ENCODE measurements at places on chromosomes 2 and 18. TPM values are rescaled to one million over a fixed set of nuclear protein-coding genes. Genes with fewer than 3 reads are reported as not detected.

DNA sequence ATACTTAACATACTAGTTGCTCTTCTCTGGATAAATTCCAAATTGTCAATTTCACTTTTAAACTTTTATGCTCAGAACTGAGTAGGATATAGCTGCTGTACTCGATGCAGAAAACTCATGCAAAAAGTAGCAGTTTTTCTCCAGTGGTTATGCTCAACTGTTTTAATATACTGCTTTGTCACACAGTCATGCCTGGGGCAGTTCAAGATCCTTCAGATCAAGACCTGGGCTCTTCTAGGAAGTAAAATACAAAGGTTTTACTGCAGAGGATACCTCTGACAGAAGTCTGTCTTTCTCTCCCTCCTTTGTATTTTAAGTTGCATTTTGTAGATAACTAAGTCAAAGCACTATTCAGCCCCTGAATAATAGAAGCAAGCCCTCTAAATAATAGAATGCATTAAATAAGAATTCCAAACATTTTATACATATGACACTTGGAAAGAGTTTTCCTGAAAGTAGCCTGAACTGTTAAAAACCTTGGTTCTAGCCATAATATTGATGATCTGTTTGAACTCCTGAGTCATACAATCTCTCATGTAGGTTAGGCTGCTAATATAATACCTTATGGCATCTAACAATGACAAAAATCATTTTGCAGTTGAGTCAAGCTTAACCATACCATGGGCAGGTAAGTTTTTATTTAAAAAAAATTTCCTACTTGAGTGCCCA lies 183.3 kb upstream of the TRIB2 start:
- H3K36me3 ChIP-seq, result no peaks in the 10 kb centered on the region
- no peak overlapping the region for H3K4me3 ChIP-seq
- no peak for DNase-seq
- H3K27ac ChIP-seq, result no peak overlapping the region
- H3K27me3 ChIP-seq, result no peaks in the 10 kb centered on the region

DNA sequence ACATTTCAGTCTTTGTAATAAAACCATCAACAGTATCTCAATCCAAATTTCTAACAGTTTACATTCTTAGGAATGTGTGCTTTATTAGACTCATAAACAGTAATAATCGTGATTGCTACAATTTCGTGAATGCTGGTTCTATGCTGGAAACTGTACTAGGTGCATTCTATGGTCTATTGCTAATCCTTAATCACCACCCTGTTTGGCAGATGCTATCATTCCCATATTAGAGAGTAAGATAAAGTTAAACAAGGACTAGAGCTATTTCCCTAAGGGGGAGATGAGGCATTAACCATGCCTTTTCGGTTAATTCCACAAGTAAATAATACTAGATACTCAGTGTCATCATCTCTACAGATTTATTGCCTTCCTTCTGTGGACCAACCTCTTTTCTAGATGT lies 244.0 kb downstream of the PAX3 start:
- H3K4me3 ChIP-seq, result no peak overlapping the region
- H3K4me1 ChIP-seq, result no peaks in the 10 kb centered on the region
- H3K27ac ChIP-seq, result no peak overlapping the region
- no peaks in the 10 kb centered on the region for H3K36me3 ChIP-seq

- no peaks in the 10 kb centered on the region for H3K4me1 ChIP-seq
- no peaks in the 10 kb centered on the region for H3K36me3 ChIP-seq
- H3K27ac ChIP-seq, result no peak overlapping the region
- no peak overlapping the region for H3K4me3 ChIP-seq
Observed at GRCh38 chr18:37336568-37337285, 228.9 kb downstream of the CELF4 start.

DNA sequence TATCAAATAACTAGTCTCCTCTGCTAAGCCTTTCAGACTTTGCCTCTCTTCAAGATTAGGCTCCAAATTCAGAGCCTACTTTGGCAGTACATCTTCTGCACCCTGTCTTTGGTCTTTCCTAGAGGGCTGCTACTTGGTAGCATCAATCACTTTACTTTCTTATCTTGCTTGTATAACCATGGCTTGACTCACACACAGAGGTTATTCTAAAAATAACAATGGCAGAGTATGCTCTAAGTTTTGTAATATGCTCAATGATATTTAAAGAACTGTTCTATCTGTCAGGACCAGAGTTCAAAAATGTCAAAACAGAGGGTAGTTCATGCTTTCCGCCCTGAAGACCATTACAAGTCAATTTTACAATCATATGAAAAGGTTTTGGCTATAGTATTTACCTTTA lies 27.7 kb downstream of the THOC1 start:
- no peak for DNase-seq
- peaks cover 5% of the 10 kb centered on the region for H3K4me1 ChIP-seq
- H3K4me3 ChIP-seq, result no peak overlapping the region
- H3K27ac ChIP-seq, result no peak overlapping the region
- H3K27me3 ChIP-seq, result no peaks in the 10 kb centered on the region
- no peaks in the 10 kb centered on the region for H3K36me3 ChIP-seq

DNA sequence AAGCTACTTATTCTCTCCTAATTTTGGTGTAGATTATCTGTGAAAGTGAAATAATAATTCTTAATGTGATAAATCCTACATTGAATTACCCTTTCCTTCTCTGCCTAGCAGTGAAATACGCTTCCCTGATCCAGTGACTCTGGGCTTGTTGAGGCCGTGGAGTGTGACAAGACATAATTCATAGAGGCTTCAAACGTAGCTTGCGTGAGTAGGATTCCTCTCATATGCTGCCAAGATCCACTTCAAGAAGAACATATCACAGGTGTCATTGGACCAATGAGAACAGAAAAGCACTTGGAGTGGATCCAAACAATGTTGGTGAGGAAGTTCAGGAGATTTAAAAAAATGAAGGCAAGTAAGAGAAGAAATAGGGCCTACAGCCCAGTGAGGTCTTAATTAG lies 221.3 kb upstream of the TMEFF2 start:
- no peak for DNase-seq
- no peaks in the 10 kb centered on the region for H3K4me1 ChIP-seq
- no peaks in the 10 kb centered on the region for H3K36me3 ChIP-seq

GRCh38 chr2:96903318-96903717 lies 33.4 kb upstream of the SEMA4C start:
- peaks cover 11% of the 10 kb centered on the region for H3K4me1 ChIP-seq
- no peak overlapping the region for H3K27ac ChIP-seq
- H3K27me3 ChIP-seq, result no peaks in the 10 kb centered on the region
- H3K4me3 ChIP-seq, result no peak overlapping the region
- H3K36me3 ChIP-seq, result no peaks in the 10 kb centered on the region

DNA sequence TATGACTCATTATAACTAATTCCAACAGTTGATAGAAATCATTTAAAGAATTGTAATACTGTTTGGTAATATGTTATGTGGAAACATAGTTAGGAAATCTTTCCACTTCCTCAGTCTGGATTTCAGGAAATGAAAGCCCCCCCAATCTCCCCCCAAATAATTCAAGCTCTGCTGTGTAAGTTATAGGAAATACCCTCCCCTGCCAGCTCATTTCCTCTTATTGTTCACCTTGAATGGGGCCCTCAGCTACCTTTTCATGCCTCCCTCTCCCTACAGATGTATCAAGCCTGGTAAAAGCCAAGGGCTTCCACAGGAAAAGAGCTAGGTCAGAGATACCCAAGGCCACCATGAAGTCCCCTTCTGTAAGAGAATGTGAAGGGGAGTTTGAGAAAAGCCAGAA lies 155.5 kb downstream of the CNTNAP5 start:
- no peaks in the 10 kb centered on the region for H3K27me3 ChIP-seq
- DNase-seq, result no peak
- no peaks in the 10 kb centered on the region for H3K4me1 ChIP-seq
- H3K27ac ChIP-seq, result no peak overlapping the region

GRCh38 chr2:206379886-206380285 lies 63.4 kb upstream of the ADAM23 start:
- H3K4me3 ChIP-seq, result no peak overlapping the region
- no peaks in the 10 kb centered on the region for H3K4me1 ChIP-seq
- H3K36me3 ChIP-seq, result no peaks in the 10 kb centered on the region
- no peaks in the 10 kb centered on the region for H3K27me3 ChIP-seq
- no peak overlapping the region for H3K27ac ChIP-seq
- DNase-seq, result no peak

DNA sequence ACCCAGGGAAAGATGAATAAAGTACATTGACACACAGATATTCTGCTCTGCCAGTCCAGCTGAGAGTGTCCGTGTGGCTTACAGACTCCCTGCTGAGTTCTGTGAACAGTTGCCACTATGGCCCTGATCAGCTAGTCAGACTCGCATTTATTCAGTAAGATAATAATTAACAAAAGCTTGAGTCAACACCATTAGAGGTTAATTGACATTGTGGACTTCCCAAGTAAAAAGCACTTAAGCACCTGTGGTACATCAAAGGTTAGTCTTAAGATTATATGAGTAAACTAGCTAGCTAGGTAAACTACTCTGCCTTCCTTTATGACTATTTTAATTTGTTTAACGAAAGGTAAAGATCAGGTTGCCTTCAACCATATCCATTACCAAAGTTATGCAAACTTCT lies 33.7 kb downstream of the ANKRD30B start:
- H3K36me3 ChIP-seq, result no peaks in the 10 kb centered on the region
- no peaks in the 10 kb centered on the region for H3K4me1 ChIP-seq
- no peak overlapping the region for H3K27ac ChIP-seq
- H3K27me3 ChIP-seq, result no peaks in the 10 kb centered on the region
- H3K4me3 ChIP-seq, result no peak overlapping the region

GRCh38 chr2:170157025-170157684 lies 20.8 kb upstream of the MYO3B start:
- no peaks in the 10 kb centered on the region for H3K36me3 ChIP-seq
- no peak overlapping the region for H3K4me3 ChIP-seq
- no peak for DNase-seq
- H3K27me3 ChIP-seq, result no peaks in the 10 kb centered on the region
- H3K27ac ChIP-seq, result no peak overlapping the region
- no peaks in the 10 kb centered on the region for H3K4me1 ChIP-seq

DNA sequence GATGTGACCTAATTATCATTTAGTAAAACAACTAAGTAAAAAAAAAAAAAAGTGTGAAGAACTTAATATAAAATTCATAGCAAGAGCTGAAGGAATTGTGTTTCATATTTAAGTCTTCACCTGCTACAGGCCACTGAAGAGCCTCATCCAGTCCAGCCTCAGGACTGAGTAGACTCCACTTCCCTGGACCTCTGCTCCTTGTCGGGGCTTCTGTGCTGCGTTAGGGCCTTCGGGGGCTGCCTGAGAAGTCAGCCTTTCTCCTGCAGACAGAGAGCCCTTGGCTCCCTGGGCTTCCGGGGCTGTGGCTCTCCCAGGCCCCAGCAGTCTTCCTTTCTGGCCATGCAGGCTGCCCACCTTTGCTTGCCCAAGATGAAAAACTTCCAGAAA lies 95.5 kb downstream of the MTCL1 start:
- no peaks in the 10 kb centered on the region for H3K4me1 ChIP-seq
- DNase-seq, result no peak
- no peaks in the 10 kb centered on the region for H3K27me3 ChIP-seq

DNA sequence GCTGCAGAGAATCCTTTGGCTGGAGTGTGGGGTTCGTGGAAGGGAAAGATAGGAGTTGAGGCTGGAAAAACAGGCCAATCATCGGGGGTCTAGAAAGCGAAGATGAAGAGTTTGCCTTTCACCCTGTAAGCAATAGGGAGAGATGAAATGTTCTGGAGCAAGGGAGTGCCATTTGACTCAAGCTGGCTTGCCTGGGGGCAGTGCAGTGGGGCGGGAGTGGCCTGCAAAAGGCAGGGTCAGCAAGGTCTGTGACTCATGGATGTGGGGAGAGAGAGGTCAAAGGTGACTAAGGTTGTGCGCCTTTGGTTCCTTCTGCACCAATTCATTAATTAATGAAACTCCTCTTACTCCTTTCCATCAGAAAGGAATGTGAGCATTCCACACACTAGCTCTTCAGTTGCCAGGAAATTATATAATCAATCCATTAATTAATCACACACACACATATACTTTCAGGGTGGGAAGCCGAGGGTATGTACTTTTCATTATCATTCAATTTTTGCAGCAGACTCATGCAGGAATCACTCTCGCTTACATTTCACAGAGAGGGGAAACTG lies 227.6 kb downstream of the MYCN start:
- H3K27me3 ChIP-seq, result no peaks in the 10 kb centered on the region
- no peak overlapping the region for H3K4me3 ChIP-seq
- H3K4me1 ChIP-seq, result no peaks in the 10 kb centered on the region
- no peak for DNase-seq
- no peaks in the 10 kb centered on the region for H3K36me3 ChIP-seq
- H3K27ac ChIP-seq, result no peak overlapping the region

GRCh38 chr2:96727431-96727830 lies 12.4 kb downstream of the LMAN2L start:
- no peaks in the 10 kb centered on the region for H3K4me1 ChIP-seq
- no peak for DNase-seq
- no peaks in the 10 kb centered on the region for H3K27me3 ChIP-seq
- no peak overlapping the region for H3K27ac ChIP-seq
- H3K4me3 ChIP-seq, result no peak overlapping the region
- peaks cover 64% of the 10 kb centered on the region for H3K36me3 ChIP-seq

GRCh38 chr18:8703781-8704301 lies 1.5 kb upstream of the MTCL1 start:
- peaks cover 9% of the 10 kb centered on the region for H3K4me1 ChIP-seq
- H3K27me3 ChIP-seq, result peaks cover 4% of the 10 kb centered on the region
- no peak overlapping the region for H3K4me3 ChIP-seq

DNA sequence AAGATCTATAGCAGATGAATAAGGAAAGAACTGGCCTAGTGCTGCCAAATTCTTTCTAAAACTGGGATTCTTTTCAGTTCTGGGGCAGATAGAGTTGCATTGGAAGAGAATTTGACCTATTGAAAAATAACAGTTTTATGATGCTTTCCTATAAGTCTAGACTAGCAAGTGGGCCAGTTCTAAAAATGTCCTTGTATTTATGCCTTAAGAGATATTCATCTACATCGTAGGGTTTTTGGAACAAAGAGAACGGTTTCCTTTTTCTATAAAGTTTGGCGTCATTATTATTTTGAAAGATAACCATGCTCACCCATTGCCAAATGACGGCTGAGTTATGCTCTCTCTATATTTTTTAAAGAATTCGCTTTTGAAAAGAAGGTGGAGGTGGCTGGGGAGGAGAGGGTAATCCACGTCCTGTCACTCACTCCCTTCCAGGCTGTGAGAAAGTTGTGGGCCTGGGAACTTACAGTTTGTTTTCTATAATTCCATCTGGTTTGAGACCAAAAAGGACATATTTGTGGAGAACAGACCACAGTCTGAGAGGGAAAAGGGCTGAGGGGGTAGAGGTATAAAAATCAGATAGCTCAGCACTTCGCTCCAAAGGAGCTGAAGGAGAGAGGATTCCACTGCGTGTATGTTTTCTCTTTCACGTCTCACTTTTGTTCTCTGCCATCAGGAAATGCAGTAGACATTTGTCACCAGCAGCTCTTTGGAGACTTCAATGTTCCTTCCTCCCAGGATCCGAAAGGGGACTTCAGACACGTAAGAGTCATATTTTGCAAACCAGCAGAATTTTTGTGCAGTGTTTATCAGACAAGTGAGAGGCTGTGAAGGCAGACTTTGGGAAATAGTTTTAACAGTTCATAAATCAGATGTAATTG lies 281.9 kb upstream of the FN1 start:
- H3K27me3 ChIP-seq, result no peaks in the 10 kb centered on the region
- H3K4me1 ChIP-seq, result peaks cover 6% of the 10 kb centered on the region
- peak overlapping the region; percentile 13 for H3K27ac ChIP-seq
- no peak for DNase-seq

DSC2 gene
- total RNA-seq, result 5.7 TPM

ALLC gene
- total RNA-seq, result not detected

MC4R gene
- total RNA-seq, result not detected

CERKL gene
- total RNA-seq, result not detected

ECEL1 gene
- 5.4 TPM for total RNA-seq

SIX2 gene
- not detected for total RNA-seq

ATP6V1B1 gene
- not detected for total RNA-seq

Measured in adrenal gland (tissue), 19 donors.